ENCODE measurements at places on chromosomes 7 and 10.
A peak's percentile ranks its signal among the peaks of the same experiment; 100 is the strongest.

GRCh38 chr7:110181768-110182167, 909.2 kb upstream of the LRRN3 start:
- DNase-seq, result peak; percentile 65

GRCh38 chr10:49176310-49177268, 11.6 kb downstream of the TMEM273 start:
- DNase-seq, result no peak

GRCh38 chr7:5442757-5443305, 19.2 kb upstream of the TNRC18 start:
- no peak for DNase-seq

GRCh38 chr7:138880881-138881578, 83.0 kb upstream of the ATP6V0A4 start:
- no peak for DNase-seq

- no peak for DNase-seq
Observed at GRCh38 chr7:105006367-105007136, 7.5 kb upstream of the KMT2E start.

GRCh38 chr10:28903063-28903462, 225.7 kb downstream of the BAMBI start:
- DNase-seq, result no peak

- DNase-seq, result no peak
Observed at GRCh38 chr10:77007834-77008233, 629.8 kb downstream of the KCNMA1 start.

DNA sequence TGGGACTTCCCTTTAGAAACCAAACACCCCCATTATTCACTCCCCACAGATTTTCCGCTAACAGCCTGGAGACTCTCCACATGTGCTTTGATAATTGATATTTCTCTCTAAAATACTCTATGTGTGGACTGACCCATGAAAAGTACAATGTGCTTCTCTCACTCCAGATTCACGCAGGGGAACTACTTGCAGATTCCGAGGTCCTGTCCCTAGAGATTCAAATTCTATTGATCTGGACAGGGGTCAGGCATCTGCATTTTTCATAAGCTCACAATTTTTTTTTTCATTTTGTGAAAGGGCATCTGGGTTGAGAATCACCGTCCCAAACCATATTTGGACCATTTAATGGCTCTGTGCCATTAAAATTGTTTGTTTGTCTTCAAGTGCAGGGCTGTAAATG, 98.7 kb downstream of the CALCR start:
- DNase-seq, result no peak

DNA sequence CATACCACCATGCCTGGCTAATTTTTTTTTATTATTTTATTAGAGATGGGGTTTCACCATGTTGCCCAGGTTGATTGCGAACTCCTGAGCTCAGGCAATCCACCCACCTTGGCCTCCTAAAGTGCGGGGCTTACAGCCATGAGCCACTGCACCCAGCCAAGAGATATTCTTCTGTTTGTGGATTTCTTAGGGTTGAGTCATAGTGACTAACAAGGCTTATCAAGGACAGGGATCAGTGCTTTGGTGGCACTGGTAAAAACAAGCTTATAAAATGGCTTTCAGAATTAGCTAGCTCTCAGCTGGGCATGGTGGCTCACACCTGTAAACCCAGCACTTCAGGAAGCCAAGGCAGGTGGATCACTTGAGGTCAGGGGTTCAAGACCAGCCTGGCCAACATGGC, 122.4 kb downstream of the ZNF248 start:
- no peak for DNase-seq

DNA sequence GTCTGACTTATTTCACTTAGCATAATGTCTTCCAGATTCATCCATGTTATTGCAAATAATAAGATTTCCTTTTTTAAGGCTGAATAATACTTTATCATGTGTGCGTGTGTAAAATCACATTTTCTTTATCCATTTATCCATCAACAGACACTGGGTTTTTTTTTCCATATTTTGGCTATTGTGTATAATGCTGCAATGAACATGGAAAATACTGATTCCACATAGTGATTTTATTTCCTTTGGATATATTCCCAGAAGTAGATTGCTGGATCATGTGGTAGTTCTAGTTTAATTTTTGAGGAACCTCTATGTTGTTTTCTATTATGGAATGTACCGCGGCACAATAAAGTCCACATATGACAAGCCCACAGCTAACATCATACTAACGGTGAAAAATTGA, 180.1 kb downstream of the PON1 start:
- DNase-seq, result no peak

DNA sequence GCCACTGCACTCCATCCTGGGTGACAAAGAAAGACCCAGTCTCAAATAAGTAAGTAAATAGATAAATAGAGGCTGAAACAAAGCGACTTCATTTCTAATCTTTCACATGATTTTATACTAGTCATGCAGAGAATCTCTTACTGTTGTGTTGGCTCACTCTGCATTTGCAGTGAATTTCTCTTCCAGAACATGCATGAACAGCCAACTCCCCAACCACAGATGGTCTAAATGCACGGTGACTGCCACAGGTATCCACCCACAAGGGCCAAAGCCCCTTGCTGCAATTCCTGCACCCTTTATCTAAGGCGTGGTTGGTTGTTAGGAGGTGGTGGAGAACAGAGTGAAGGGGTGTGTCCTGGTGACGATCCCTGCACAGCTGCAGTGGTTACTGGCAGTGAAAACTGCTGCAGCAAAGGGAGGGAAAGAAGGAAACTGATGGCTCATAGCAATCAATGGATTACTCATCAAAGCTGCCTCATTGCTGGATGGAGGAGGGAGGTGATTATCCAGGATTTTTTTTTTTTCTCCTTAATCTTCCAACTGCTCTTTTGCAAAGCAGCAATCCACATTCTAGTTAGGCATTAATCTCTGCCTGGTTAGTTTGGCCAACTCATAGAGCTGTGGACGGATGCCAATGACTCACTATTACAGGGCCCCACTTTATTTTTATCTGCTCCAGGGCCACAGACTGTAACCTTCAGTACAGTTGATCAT, 50.6 kb downstream of the PRTFDC1 start:
- DNase-seq, result no peak

Measured in SK-N-MC (cell line).